AG20443 (cell line): ENCODE measurements at places on chromosomes 3 and 15.

DNA sequence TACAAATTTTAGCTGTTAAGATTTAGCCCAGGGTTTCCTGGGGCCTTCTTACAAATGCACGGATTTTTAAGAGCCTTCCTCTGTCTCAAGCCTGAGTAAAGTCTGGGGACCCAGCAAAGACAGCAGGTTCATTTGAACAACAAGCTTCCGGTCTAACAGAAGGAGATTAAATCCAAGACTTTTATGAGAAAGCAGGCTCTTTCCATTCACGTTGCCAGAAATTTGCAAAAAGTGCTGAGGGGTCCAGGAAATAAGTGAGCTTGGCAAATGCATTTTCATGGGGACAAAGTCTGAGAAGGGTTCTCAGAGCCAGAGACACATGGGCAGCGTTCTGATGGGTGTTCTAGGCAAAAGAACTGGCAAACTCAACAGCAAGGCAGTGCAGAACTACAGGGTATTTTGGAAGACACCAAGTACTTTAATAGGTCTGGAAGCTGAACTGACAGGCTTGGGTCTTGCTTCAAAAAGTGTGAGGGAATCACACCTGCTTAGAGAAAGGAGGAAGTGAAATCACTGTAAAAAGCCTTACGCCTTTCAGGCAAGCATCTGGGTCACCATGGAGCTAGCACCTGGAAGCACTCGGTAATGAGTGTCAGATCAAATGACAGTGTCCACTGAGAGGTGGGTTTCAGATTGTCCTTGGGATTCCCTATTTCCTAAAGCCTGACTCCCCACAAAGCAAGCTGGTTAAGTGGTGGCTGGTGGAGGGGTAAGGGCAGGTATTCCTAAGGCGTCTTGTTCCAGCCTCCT, 115.8 kb upstream of the ARHGEF3 start:
- no peak for DNase-seq

GRCh38 chr3:16864610-16865313, 20.0 kb upstream of the PLCL2 start:
- peak; percentile 53 for DNase-seq

- no peak for DNase-seq
Measured at GRCh38 chr15:80426316-80426715, 22.1 kb downstream of the ARNT2 start.

- DNase-seq, result no peak
Measured at GRCh38 chr3:17076940-17077605, 192.3 kb downstream of the PLCL2 start.

- peak; percentile 42 for DNase-seq
Measured at GRCh38 chr15:35141743-35142471, 56.8 kb upstream of the NANOGP8 start.

GRCh38 chr3:183579967-183580900, 24.7 kb upstream of the KLHL6 start:
- DNase-seq, result peak; percentile 45

- peak; percentile 53 for DNase-seq
Measured at GRCh38 chr15:31867536-31868442, 162.5 kb upstream of the CHRNA7 start.

DNA sequence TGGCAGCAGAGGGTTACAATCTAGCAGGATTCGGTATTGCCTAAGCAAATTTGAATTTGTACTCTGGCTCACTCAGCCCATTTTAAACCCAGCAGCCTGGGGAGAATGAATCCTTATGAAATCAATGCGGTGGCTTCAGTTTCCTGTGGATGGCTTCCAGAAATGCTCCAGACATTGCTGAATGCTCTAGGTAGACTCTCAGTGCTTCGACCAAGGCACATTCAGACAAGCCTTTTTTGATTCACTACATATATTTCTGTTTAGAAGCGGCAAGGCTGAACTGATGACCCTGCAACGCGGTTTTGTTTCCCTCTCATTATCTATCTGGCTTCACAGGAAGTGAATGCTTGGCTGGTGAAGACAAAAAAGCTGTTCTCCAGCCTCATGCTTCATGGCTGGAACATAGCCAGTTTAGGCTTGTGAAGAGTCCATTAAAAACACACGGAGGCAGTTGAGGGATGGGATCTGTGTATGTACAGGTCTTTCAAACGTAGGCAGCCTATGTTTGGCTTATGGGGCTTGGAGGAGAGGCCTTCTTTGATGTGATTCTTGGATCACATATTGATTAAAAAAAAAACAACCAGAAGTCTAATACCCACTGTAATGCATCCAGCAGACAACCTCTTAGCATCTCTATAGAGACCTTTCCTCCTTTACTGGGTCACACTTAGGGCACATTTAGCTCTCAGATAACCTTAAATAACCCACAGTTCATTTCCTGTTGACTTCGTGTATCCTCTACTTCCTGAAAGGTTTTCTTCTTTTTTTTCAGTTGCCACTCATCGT, 400.2 kb upstream of the TBL1XR1 start:
- DNase-seq, result peak; percentile 81

DNA sequence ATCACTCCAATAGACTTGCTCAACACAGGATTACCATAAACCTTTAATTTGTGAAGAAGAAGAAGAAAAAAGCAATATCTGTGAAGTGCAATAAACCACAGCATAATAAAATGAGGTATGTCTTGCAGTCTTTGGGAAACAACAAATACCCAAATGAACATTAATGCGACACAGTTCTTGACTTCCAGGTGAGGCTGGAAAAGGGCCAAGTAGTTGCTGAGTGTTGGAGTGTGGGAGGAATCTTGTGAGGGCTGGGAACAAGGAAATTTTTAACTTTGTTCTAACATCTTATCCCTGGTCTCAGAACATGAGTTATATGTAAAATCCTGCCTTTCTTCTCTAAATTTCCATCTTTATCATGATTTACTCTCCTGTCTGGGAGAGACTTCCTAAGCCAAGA, 206.5 kb downstream of the DTWD1 start:
- no peak for DNase-seq

GRCh38 chr3:71701251-71701762, 23.9 kb downstream of the EIF4E3 start:
- DNase-seq, result no peak

- DNase-seq, result no peak
Measured at GRCh38 chr15:72146934-72147333, 28.7 kb downstream of the SENP8 start.

- no peak for DNase-seq
Measured at GRCh38 chr3:139578783-139579182, 39.2 kb upstream of the RBP1 start.

GRCh38 chr3:195770081-195770840, 41.5 kb downstream of the MUC4 start:
- DNase-seq, result no peak

GRCh38 chr3:129065720-129066073, 5.1 kb downstream of the GP9 start:
- DNase-seq, result no peak

- no peak for DNase-seq
Measured at GRCh38 chr15:83764201-83764838, 110.4 kb downstream of the ADAMTSL3 start.

DNA sequence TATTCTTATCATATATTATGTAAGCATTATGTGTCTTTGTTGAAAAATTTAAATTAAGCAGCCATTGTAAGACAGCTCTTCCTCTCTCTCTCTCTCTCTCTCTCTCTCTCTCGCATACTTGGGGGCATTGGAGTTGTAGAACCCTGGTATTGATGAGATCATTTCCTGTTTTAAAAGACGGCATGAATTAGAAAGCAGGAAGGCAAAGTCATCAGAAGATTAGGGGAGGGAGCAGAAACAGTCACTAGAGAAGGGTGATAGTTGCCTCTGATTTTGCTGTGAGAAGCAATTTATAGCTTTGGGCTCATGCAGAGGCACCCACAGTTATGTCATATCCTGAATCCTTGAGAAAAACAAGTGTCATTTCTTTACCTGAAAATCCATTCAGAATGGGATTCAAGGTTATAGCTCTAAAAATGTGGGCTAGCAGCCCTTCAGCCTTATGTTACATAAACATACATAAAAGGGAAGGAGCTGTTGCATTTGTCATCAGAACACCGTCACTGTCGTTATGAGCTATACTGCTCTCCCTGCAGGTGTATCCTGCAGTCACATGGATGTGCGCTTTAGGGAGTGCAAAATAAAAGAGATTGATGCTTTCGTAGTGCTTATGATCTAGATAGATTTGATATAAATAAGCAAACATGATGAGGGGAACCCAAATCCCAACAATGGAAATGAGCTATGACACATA, 213.8 kb downstream of the NR1D2 start:
- DNase-seq, result no peak

DNA sequence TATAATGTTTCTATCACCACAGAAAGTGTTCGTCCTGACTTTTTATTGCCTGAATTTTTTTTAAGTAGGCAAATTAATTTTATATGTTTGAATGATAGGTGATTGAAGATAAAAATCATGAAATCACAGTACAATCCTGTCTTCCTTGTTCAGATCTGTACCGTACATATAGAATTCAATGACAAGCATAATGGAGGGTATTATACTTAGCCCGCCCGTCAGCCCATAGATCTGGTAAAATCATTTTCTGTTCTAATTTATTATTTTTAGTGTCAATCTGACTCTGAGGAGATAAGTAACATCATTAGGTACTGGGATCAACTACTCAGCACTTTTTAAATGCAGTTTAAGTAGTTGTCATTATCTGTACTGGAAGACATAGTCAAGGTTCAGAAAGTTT, 269.9 kb downstream of the NR2F2 start:
- no peak for DNase-seq

GRCh38 chr3:85591451-85591850, 632.7 kb downstream of the CADM2 start:
- DNase-seq, result no peak

DNA sequence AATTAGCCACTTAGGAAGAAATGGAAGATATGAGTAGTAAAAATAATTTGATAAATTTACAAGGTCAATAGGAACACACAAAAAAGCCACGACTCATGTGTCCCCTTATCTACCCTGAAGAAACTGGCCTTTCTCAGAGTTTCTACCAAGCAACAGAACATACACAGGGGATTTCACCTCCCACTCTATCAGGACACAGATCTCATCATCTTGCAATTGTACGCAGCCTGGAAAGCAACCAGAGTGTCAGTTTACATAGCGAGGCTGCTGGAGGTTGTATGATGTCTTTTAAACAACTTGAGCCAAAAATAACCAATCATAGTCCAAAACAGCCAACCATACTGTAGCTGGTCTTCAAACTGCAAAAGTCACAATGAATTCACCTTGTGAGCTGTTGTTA, 19.7 kb upstream of the LMOD3 start:
- no peak for DNase-seq

DNA sequence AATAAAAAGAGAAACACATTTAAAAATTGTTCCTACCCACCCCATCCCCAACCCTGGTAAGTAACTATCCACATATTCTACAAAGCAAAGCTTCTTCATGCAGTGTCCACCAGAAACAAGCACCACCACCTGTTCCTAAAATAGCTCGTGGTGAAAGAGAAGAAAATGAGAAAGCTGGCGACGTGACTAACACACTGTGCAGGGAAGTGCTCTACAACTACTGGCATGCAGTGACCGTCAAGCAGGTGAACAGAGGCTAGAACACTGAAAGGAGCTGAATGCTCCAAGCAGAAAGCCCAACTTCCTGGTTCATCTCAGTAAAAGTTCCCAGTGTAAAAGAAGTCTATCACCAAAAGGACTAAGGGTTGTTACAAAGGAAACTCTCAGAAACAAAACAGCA, 80.7 kb downstream of the NR2E3 start:
- no peak for DNase-seq

GRCh38 chr3:174377684-174378083, 481.4 kb upstream of the NAALADL2 start:
- no peak for DNase-seq

DNA sequence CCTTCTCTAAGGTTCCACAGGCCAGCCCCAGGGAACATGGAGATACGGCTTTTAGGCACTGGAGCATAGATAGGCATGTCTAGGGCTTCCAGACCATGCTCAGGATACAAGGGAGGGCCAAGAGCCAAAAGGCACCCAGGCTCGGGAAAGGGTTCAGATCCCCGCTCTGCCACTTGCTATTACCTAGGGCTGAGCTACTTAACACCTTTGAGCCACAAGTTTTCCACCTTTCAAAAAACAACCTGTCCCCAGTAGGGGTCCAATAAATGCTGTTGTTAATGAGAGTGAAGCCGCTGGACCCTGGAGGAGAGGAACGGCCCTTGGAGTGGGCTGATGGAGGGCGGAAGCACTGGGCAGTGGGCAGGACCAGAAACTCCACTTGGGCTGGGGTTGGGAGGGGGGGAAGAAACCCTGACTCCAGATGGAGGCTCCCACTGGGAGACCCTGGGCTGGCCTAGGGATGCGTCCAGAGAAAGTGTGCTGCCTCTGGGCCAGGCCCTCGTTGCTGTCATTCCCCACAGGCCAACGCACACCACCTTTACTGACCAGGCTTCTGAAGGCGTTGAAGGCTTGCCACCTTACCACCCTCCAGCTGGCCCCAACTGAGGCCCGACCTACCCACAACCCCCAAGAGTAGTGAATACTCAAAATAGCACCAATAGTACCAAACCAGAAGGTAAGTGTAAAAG, 8.6 kb upstream of the ITPKA start:
- DNase-seq, result no peak

DNA sequence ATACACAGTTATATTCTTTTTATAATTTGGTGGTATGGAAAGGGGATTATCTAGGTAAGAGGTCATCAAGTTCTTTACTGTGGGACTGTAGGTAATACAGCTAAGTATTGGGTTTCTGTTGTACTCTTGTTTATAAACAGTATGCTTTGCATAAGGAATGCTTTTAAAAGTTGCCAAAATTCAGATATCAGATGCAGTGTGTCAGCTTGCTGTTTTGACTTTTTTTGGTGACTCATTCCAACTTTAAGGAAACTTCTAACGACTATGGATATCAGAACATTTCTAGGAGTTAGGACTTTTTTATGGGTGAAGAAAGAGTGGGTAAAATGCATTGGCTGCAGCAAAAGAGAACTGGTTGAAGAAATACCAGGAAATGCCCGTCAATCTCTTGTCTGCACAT, 2.8 kb downstream of the SCAANT1 start:
- no peak for DNase-seq

- DNase-seq, result no peak
Measured at GRCh38 chr3:55521064-55521737, 34.1 kb upstream of the WNT5A start.

- DNase-seq, result no peak
Measured at GRCh38 chr15:74967670-74968069, 11.1 kb upstream of the RPP25 start.

GRCh38 chr3:66404903-66405700, 95.7 kb downstream of the LRIG1 start:
- no peak for DNase-seq

GRCh38 chr3:100928638-100929428, 64.4 kb downstream of the ABI3BP start:
- peak; percentile 64 for DNase-seq

DNA sequence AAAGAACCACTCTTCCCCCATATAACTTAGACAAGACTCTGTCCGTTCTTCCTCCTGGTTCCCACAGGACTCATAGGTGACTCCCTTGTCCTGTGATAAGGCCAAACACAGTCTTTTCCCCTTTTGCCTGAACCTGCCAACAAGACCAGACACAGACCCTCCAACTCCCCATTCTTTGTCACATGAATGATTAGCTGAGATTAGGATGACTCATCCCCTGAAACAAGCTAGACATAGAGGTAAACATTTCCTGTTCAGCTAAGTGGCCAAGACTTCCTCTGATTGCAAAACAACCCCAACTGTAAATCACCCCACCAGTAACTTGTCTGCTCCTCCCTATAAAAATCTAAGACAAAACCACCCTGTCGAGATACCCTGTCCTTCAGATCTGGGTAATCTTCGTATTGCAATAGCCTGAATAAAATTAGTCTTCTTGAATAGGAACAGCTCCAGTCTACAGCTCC, 11.4 kb upstream of the HTR3E start:
- no peak for DNase-seq

GRCh38 chr15:72242775-72243370, 11.9 kb upstream of the PKM start:
- no peak for DNase-seq
